Stimulated activated CD8-positive, alpha-beta memory T cell treated with anti-CD3 and anti-CD28 coated beads, Interleukin-15, amount 100 ng/mL, for 48 hours (primary cell): ENCODE measurements at places on chromosomes 12 and 14.

DNA sequence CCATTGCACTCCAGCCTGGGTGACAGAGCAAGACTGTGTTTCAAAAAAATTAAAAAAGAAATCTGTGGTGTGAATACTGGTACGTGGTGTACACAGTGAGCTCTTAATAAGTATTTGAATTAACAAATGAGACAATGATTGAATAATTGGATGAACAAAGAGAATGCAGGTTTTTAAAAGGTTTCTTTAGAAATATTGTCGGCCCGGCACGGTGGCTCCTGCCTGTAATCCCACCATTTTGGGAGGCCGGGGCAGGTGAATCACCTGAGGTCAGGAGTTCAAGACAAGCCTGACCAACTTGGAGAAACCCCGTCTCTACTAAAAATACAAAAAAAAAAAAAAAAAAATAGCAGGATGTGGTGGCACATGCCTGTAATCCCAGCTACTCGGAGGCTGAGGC is 6.6 kb downstream of the HIF1A start:
- no peak for DNase-seq

- no peak for DNase-seq
These were observed 44.9 kb upstream of the BCAT1 start for GRCh38 chr12:24993793-24994192.

GRCh38 chr12:124391340-124392261 is 96.7 kb downstream of the RFLNA start:
- peak; percentile 43 for DNase-seq

GRCh38 chr12:114221957-114222630 is 183.8 kb downstream of the TBX5 start:
- DNase-seq = no peak

DNA sequence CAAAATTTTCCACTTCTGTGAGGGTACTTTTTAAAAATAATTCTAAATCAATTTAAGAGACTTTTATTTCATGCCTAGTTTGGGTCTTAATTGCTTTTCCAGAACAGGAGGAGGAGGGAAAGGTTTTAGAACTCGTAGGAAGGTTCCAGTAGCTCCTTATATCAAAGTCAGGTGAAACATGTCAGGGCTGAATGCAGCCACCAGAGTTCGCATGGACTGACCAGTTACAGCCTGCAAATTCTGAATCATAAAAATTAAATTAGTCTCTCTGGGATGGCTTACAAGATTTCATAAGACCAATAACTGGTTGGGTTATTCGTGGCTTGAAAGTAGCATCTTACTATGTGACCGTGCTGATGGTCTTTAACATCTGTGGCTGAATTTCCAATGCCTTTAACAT is 397 bp downstream of the BDKRB1 start:
- no peak for DNase-seq

DNA sequence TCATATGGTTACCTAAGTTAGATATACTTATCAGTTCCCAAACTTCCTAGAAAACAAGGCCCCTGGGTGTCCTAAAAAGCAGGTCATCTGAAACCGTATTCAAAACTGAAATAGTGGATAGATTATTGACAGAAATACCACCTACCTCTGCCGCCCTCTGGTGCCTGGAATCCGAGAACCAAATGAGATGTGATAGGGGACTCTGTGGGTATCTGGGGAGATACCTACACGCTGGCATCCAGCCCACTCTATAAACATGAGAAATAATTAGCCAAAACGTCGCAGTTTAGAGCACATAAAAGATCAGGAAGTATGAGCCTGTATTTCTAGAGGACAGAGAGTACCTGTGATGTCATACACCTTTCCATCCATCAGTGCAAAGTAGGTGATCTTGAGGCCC is 4.4 kb downstream of the ORMDL2 start:
- no peak for DNase-seq

- DNase-seq = no peak
These were observed 1017.4 kb downstream of the DIO2 start for GRCh38 chr14:79193689-79194477.

DNA sequence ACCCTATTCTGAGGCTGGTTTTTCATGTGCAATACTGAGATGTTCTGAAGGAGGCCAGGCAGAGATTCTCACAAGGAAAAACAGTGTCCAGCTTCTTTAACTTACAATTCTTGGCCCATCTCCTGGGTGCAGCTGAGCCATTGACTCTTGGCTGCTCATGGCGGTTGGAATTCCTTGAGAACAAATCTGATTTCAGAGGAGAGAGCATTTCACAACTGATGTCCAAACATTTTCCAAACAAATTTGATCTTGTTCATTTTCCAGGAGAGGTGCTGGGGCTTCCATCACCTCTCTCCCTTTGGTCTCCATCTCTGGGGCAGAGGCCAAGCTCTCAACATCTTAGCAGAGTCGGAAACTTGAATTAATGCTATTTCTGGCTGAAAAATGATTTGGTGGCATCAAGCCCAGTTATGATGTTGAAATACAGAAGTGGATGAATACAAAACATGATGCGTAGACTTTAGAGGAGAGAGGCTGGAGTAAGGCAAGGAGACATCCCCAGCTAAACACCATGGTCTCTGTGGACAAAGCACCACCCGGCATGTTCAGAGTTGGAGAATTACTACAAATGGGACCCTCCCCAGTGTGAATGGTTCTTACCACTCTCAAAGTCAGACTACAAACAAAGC is 593.0 kb downstream of the VRK1 start:
- DNase-seq = no peak

GRCh38 chr12:100967189-100967588 is 172.6 kb downstream of the ANO4 start:
- DNase-seq = no peak

GRCh38 chr14:69261761-69262331 is 1.9 kb downstream of the GALNT16 start:
- DNase-seq = no peak

- no peak for DNase-seq
These were observed 21.8 kb downstream of the CAPS2 start for GRCh38 chr12:75308279-75308678.

DNA sequence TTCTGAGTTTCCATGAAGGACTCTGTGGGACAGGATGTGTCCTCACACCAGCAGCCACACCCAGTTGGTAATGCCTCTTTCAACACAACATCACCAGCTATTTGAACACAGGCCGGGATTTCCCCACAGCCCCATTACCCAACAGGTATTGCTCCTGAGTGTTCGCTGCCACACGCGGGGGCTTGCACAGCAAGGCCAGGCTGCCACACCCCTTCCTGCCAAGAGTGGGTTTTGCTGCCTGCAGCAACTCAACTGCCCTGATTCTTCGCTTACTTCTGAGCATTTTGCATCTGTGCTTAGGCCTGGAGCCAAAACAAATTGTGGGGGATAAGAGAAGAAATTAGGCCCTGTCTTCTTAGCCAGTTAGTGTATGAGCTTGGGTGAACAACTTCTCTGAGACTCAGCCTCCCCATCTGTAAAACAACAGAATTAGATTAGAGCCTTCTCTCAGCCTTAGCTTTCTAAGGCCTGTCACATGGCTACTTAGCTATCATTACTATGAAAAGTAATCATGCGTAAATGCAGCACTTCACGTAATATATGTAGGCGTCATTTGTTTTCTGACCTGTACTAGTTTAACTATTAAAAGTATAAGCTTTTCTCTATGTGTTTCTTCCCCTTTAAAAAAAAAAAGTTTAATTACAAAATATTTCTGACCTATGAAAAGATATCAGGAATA is 20.0 kb downstream of the CKAP4 start:
- no peak for DNase-seq

DNA sequence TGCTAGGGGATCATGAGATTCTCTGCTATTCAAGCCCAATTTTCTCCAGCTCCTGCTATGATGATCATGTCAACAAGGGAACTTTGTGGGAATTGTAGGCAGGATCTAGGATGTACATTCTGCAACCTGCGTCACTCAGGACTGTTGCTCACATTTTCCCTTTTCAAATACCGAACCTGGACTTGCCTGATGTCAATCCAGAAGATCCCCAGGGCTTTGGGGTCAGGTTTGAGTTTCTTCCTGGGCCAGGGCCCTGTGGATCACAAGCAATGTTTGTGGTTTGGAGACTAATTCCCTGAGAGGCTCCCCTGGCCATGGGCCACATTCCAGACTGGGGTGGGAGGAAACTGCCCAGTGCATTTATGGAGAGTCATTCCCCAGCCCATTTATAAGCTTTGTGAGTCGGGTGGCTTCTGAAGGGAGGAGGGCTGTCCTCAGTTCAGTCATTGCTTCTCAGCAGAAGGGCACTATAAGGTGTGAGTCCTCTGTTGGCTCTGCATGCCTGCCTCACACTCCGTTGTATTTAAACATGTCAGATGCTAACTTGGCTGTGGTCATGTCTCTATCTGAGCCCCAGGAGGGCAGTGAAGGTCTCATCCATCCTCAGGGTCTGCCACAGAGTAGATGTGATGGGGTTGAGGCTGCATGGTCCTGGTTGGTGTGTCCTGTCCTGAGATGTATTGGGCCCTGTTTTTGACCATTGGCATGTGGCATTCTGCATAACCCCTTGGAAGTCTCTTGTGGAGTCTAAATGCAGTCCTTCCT is 6.5 kb downstream of the KRT86 start:
- DNase-seq = no peak
